Activated T-helper 1 cell treated with anti-CD3 and anti-CD28 coated beads, Interleukin-12 subunit alpha, Interleukin-12 subunit beta, Interleukin-2, Interleukin-4 antibody, amounts not matched to agents 30 ng/mL and 10 ng/mL and 1 ng/mL, durations not matched to agents 14 hours and 24 hours and 36 hours (primary cell): ENCODE measurements at places on chromosomes 11 and 22.

GRCh38 chr11:72793425-72794367 is at the start of gene STARD10:
STARD10 (minus strand) TSS chr11:72794047; CDS start chr11:72781181, 12,866 bp downstream.
- H3K36me3 ChIP-seq = no peaks in the 10 kb centered on the region
- peaks cover 35% of the 10 kb centered on the region for H3K4me1 ChIP-seq
- H3K4me3 ChIP-seq = peak within 1 kb of the TSS; percentile 93
- H3K27ac ChIP-seq = peak within 1 kb of the TSS; percentile 99
- no peaks in the 10 kb centered on the region for H3K27me3 ChIP-seq

DNA sequence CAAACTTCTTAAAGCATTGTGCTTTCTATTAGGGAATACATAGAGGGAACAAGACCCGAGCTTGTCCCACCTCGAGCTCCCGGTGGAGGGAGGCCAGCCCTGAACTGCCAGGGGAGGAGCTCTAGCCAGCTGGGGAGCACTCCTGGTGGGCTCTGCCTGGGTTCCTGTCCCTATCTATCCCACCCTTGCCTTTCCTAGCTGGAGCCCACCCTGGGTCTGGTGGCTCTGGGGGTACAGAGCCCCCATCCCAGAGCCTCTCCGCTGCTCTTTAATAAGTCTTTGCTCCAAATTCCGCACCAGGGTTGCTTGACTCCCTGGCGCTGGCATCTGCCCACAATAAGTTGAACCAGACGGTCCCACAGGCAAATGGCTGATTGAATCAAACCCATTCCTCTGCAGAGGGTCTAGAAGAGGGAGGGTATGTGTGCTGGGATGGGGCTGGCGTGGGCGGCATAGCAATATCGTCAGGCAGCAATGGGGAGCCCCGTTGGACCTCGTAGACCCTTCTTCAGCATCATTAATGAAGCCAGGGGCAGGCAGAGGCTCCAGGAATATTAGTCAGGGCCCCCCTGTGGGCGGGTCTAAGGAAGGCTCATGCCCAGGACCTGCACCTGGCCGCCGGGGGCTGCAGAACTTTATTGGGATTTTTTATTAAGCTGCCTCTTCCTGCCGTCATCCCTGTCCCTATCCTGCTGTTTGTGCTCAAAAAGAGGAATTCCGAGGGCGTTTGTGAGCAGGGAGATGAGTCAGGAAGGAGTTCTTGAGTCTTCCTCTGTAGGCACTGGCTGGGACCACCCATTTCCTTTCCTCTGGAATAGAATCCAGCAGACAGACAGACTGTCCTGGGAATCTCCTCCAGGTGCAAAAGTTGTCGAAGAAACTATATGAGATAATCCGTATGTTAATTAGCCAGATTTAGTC is 38.5 kb upstream of the RIC3 start:
- no peak for DNase-seq
- no peaks in the 10 kb centered on the region for H3K4me1 ChIP-seq
- H3K27me3 ChIP-seq = peaks cover 7% of the 10 kb centered on the region
- H3K27ac ChIP-seq = no peak overlapping the region
- no peaks in the 10 kb centered on the region for H3K36me3 ChIP-seq
- no peak overlapping the region for H3K4me3 ChIP-seq

- H3K27me3 ChIP-seq = no peaks in the 10 kb centered on the region
- H3K4me1 ChIP-seq = peaks cover 66% of the 10 kb centered on the region
- peak; percentile 58 for DNase-seq
- H3K36me3 ChIP-seq = peaks cover 26% of the 10 kb centered on the region
Measured at GRCh38 chr22:23180301-23180892, at the start of gene BCR. BCR (plus strand) TSS chr22:23180509; CDS start chr22:23180961, 452 bp downstream.

GRCh38 chr11:130391711-130392110 is 36.7 kb downstream of the ADAMTS8 start:
- H3K27ac ChIP-seq = no peak overlapping the region
- H3K36me3 ChIP-seq = no peaks in the 10 kb centered on the region
- peaks cover 8% of the 10 kb centered on the region for H3K27me3 ChIP-seq
- DNase-seq = no peak
- H3K4me1 ChIP-seq = peaks cover 13% of the 10 kb centered on the region
- no peak overlapping the region for H3K4me3 ChIP-seq

DNA sequence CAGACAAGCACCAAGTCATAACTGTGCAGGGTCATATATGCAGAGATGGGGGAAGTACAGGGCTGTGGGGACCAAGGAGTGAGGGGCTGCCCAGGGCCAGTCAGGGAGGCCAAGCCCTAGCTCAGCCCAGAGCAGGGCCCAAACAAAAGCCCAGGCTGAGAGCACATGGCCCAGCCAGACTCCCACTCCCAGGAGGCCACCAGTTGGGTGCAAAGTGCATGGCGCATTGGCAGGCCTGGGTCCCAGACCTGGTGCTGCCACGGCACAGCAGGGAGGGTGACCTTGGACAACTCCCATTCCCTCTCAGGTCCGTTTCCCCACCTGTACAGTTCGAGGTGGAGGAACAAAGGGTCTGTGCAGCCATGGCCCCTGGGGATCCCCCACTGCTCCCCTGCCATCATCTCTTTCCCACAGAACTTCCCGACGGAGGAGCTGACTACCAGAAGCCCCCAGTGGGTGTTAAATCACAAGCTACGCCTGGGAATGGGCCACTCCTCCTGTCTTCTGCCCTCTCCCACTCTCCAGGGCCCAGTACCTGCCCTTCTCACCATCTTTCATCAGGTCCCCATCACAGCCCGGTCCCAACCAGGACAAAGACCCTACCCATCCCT is 608 bp downstream of the NIPSNAP1 start:
- peak overlapping the region; percentile 92 for H3K4me3 ChIP-seq
- DNase-seq = no peak
- H3K27me3 ChIP-seq = peaks cover 2% of the 10 kb centered on the region
- H3K27ac ChIP-seq = peak overlapping the region; percentile 93
- peaks cover 13% of the 10 kb centered on the region for H3K4me1 ChIP-seq

DNA sequence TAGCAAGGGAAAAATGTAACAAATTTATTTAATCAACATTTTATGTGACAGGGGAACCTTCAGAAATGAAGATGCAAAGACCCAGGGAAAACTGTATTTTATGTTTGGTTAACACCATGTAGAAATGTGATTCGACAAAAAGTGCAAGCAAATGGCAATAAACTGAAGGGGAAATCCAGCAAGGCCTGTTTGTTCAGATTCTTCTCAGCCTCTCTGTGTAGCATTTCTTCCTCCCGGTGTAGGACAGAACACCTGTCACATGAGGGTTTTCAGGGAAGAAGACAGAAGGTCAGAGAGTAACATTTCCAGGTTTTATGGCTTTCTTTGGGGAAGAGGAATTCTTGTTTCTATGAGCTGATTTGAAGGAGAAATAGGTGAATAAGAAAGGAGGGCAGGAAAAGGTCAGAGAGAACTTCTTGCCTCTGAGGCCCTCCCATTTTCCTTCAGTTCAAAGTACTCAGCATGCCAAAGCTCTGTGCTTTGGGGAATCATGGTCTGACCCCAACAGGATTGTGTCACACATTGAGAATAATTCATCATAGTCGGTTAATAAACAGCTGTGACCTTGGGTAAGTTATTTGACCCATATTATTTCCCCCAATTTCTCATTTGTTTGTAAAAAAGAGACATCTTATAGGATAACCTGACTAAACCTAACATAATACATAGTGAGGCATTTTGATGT is 45.5 kb upstream of the ME3 start:
- no peaks in the 10 kb centered on the region for H3K36me3 ChIP-seq
- DNase-seq = no peak
- H3K4me3 ChIP-seq = no peak overlapping the region
- H3K27ac ChIP-seq = no peak overlapping the region
- H3K4me1 ChIP-seq = no peaks in the 10 kb centered on the region

DNA sequence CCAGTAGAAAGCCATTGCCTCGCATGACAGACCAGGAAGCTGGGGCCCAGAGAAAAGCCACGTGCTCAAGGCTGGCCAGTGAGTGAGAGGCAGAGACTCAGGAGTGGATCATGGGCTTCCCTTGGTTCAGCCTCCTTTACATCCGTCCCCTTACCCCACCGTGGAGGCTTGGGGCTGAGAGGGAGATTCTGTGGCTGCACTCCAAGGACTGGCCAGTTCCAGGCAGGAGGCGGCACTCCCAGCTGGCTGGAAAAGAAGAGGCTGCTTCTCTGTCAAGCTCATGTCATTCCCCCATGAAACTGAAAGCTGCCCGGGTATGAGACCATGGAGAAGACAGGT is 6.6 kb upstream of the ASCL2 start:
- H3K4me1 ChIP-seq = no peaks in the 10 kb centered on the region
- no peak overlapping the region for H3K27ac ChIP-seq
- H3K36me3 ChIP-seq = no peaks in the 10 kb centered on the region
- no peak for DNase-seq
- peaks cover 27% of the 10 kb centered on the region for H3K27me3 ChIP-seq
- no peak overlapping the region for H3K4me3 ChIP-seq

DNA sequence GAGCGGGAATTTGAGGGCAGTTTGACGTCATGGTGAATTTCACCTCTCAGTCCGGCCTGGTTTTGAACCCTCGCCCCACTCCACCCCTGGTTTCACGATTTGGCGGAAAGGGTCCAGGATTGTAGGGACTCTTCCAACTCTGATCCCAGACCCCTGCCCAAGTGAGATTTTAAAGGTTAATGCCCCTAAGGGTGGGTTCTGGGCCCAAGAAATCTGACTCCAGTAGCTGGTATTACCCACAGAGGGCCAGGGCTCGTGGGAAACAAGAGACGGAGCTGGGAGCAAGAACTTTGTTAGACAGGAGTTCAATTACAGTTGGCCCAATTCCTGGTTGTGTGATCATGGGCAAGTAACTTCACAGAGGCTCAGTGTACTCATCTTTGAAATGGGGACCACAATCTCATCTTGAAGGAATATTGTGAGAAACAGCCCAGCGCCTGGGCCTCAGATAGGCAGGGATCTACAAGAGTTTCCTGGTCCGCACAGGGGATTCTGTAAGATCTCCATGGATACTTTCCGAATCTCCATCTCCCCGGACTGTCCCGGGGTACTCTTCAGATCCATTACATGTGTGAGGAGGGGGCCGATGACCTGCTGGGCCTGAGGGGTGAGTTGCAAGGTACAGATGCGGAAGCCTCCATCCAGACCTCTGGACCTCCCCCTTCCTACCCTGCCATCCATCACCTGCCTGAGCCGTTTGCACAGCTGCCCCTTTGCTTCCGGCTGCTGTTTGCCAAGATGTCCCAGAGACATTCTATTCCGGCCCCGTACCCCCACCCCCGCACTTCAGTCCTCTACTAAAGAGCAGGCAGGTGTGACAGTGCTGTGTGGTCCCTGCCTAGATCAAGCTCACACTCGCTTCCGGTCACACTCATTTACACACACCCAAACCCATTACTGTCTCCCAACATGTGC is 687 bp upstream of the CALCA start:
- peaks cover 2% of the 10 kb centered on the region for H3K36me3 ChIP-seq
- peak overlapping the region; percentile 19 for H3K27ac ChIP-seq
- no peak for DNase-seq
- H3K4me1 ChIP-seq = peaks cover 33% of the 10 kb centered on the region
- peaks cover 70% of the 10 kb centered on the region for H3K27me3 ChIP-seq
